ENCODE measurements at places on chromosomes 5 and 9.

GRCh38 chr5:143870871-143871632 lies 59.1 kb downstream of the HMHB1 start:
- DNase-seq = no peak

- no peak for DNase-seq
Measured at GRCh38 chr5:135920199-135920598, 24.6 kb upstream of the IL9 start.

- DNase-seq = no peak
Measured at GRCh38 chr5:95876782-95877181, 54.3 kb upstream of the GLRX start.

DNA sequence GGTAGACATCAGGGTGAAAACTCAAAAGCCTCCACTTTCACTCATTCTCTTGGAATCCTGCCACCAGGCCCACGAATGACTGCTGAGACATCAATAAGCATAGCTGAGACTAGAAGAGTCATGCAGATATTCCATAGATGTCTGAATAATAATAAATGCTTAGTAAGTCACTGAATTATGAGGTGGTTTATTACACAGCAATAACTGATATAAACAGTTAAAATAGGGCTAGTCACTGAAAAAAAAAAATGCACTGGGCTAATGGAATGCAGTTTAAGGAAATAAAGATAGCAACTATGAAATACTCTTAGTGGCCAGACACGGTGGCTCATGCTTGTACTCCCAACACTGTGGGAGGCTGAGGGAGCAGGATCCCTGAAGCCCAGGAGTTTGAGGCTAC lies 262.8 kb upstream of the CDH6 start:
- no peak for DNase-seq
